ENCODE measurements at places on chromosomes 7 and 10.

DNA sequence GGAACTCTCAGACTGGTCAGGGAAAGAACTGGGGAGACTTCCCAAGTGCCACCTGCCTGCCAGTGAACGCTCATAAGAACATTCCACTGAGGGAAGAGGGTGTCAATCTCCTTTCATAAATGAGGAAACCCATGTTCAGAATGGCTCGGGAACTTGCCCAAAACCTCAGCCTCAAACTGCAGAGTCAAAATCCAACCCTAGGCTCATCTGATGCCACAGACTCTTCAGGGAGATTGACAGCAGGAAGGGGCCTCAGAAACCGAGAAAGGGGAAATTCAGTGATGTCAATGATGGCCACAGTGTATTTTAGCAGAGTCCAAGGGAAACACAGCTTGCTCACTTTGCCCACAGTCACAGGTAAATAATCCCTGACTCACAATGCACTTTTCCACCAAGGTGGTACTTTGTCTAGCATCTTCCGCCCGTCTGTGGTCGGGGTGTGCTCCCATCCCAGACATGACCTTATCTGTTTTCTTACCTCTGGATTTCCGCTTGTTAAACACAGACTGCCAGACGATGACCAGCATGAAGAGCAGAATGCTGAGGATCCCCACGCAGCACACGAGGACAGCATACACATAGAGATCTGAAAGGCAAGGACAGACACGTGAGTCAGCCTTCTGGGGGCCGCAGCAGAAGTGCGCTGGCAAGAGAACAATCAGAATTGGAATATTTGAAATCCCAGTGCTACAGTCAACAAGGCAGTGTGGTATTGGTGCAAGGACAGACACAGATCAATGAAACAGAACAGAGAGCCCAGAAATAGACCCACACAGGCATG, 38.4 kb downstream of the VSTM4 start:
- peak; percentile 17 for DNase-seq

DNA sequence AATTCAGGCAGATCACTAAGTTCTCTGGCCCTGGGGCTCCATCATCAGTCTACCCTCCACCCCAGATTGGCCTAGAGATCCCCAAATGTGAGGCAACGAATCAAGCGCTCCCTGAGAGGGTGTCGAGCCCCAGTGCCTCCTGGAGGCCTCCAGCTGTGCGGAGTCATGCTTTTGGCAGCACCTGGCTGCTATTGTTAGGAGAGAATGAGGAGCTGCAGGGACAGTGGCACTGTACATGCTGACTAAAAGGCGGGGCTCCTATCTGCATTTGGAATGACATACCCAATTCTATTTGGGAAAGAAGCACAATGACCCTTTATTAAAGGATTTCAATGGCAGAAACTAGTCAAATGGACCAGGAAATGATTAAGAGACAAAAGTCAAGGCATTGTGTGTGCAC, 161.8 kb downstream of the DPY19L1 start:
- DNase-seq: no peak

GRCh38 chr10:35398908-35399307, 62.6 kb downstream of the CCNY start:
- peak; percentile 77 for DNase-seq

DNA sequence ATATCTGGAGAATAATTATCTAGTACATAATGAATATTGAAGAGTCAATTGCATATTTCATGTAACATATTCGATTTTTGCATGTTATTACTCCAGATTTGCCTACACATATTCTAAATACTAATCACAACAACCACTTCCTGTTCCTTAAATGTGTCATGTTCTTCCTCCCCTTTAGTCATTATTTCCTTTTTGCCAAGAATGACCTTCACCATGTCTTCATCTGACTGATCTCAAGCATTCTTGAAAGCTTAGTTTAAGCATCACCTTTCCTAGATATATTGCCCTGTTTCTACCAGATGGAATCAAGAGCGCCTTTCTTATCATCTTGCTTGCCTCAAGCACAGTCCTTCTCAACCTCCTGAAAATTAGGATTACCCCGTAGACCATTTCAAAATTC, 23.5 kb upstream of the MEOX2 start:
- no peak for DNase-seq

DNA sequence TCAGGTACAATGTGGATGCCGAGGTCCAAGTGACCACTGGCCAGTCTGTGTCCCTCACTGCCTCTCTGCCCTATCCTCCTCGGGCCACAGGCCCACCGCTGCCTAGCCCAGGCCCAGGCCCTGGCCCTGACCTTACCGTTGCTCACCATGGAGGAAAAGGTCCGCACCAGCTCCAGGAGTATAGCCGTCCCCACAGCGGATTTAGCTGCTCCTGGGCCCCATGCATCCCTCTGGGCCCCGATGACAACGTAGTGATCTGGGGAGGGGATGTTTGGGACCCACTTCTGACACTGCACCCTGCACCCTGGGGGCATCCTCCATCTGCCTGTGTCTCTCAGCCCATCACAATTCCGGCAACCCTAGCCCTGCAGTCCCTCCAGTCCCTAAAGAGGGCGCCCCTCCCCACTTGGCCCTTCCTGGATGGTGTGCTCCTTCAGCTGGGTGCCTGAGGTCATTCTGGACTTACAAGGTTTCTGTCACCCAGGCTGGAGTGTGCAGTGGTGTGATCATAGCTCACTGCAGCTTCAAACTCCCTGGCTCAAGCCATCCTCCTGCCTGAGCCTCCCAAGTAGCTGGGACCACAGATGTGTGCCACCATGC, 12.1 kb downstream of the TFR2 start:
- DNase-seq: no peak

- no peak for DNase-seq
Observed at GRCh38 chr10:126917975-126918908, 13.0 kb downstream of the DOCK1 start.

GRCh38 chr10:132566892-132567291, 29.3 kb downstream of the INPP5A start:
- DNase-seq: no peak

- DNase-seq: no peak
Observed at GRCh38 chr7:87411186-87411585, 64.3 kb downstream of the ABCB4 start.

- peak; percentile 39 for DNase-seq
Observed at GRCh38 chr7:110888641-110889040, 202.3 kb upstream of the LRRN3 start.

DNA sequence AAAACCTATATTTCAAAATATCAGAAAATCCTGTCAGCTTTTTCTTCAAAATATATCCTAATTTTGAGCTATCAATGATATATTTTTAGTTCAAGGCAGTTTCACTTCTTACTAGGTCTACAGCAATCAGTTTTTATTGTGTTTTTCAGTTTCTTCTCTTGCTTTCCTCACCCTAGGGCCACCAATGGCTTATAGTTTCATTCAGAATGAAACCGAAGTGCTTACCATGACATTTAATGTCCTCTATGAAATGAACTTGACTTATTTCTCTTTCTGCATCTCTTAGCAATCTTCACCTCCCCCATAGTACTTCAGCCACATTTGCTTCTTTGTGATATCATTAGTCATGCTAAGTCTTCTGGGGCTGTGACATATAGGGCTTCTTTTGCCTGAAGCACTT, 100.3 kb downstream of the ARL5B start:
- no peak for DNase-seq

DNA sequence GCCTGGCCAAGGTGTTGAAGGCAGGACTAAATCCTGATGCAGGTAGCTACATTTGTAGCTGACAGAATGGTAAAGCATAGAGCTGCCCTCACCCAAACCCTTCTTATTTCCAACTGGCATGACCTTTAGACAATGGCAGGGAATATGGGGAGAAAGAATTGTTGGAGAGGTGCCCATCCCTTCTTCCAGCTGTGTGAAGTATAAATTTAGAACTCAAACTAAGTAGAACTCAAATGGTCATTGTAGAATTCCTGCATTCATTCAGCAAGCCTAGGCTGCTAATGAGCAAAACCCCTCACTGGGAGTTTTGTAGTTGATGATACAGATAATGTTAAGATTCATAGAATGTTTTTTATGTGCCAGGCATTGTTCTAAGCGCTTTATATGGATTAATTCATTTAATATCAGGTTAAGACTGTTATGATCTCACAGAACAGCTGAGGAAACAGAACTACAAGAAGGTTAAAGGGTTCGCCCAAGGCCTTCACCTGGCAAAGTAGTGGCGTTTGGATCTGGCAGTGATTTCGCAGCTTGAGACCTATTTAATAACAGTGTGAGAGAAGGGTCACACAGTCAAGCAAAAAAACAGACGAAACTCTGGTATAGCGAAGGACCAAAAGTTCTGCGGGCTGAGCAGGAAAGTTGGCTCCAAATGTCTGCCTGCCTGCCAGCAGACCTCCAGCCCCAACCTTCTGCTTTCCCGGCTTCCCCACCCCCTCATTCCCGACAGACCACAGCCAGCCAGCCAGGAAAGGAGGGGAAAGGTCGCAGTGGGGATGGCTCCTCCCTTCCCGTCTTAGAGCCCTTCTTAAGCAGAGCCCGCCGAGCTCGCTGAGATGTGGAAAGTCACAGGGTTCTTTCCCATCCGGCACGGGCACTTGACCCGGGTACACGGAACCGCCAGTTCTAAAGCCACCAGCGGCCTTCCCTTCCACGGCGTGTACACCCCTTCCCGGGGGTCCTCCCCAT, 1.6 kb upstream of the HILPDA start:
- peak; percentile 96 for DNase-seq

GRCh38 chr10:84540022-84540616, 211.7 kb downstream of the CCSER2 start:
- peak; percentile 3 for DNase-seq

DNA sequence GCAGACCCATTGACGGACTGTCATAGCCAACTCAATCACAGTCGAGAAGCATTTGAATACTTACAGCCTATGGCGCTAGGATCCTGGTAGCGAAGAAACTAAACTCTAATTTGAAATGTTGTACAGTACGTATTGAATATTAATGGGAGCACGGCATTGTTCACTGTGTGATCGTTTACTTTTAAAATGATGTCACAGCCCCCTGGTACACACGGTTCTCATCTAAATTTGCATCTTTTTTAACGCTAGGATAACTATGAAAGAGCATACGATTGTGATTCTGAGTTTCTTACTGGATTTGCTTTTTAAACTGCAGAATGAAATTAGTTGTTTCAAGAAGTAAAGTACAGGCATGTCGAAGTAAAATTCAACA, 895 bp upstream of the NAPEPLD start:
- no peak for DNase-seq

DNA sequence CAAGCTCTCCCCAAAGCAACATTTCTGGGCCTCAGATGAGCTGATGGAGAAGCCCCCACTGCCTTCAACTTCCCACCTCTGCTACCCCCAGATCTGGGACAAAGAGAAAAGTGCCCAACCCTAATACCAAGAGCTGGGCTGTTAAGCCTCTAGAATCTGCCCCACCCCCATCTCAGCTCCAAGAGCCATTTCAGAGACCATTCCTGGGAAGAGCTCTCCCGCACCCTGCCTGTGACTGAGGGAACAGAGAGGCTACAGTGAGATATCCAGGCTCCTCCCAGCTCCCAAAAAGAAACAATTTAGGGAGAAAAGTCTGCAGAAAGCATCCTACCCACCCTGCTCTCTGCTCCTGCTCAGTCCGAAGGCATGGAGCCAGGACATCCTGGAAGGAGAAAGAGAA, 2.5 kb upstream of the KCNH2 start:
- peak; percentile 55 for DNase-seq

GRCh38 chr10:117134306-117135025, 3.6 kb downstream of the VAX1 start:
- DNase-seq: no peak

DNA sequence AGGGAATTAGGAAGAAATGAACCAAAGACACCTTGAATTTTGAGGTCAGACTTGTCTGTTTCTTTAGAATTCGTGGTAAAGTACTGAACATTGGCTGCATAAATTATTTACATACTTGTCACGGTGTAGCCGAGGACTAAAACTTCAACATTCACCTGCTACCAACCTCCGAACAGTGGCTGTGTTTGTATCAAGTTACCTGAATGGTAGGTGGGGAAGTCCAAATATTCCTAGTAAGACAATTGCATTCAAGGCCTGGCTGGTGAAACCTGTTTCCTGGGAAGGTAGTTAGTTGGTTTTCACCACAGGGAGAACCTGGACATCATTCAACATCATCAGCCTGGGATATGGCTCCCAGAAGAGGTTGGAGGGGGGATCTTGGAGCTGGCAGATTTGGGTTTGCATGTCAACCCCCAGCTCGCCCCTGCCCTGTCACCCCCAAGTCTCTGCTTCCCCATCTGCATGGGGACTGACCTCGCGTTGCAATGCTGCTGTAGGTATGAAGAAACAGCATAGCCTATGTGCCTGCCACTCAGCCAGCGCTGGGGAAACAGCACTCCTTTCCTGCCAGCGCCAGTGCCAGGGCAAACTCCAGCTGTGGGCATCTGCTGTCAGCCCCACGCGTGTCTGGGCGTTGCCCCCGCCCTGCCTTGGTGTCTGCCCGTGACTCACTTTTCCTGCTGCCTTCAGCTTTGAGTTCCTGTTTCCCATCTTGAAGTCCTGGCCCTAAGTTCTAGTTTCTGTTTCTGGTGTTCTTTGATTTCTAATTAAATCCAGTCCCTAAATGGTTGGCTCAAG, 12.7 kb upstream of the LARP4B start:
- DNase-seq: peak; percentile 14

GRCh38 chr7:113582471-113582870, 336.3 kb downstream of the PPP1R3A start:
- peak; percentile 29 for DNase-seq

DNA sequence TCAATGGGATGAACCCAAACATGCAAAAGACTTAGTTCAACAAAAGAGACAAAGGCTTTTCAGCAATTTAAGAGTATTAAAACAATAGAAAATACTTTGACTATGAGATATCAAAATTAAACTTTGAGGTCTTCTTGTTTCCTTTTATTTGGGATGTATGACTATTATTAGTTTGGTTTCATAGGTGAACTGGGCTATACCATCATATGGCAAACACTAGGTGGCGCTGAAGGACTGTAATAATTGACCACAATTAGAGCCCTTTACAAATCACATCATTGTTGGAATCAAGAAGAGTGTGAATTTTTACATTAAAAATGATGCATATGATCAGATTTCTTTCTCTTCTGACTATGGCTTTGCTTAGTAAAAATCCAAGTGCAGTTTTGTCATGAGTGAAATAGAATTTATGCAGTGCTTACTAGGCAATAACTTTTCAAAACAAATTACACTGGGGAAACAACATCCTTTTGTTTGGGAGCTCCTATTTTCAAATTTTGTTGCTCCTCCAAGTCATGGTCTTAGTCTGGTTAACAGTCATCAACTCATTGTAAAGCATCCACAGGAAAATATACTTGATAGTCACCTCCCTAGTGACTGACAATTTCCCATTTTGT, 14.7 kb upstream of the NXPH1 start:
- peak; percentile 59 for DNase-seq

GRCh38 chr7:37084303-37084702, 360.0 kb upstream of the AOAH start:
- no peak for DNase-seq

- DNase-seq: no peak
Observed at GRCh38 chr10:110168601-110169481, 38.6 kb upstream of the MXI1 start.
